ENCODE measurements at places on chromosomes 1 and 21. TPM values are rescaled to one million over a fixed set of nuclear protein-coding genes. Genes with fewer than 3 reads are reported as not detected.

Gene TMEM200B
- total RNA-seq: 32.1 TPM

Gene GBP6
- not detected for total RNA-seq

Gene DMRTB1
- not detected for total RNA-seq

Gene RYR2
- 0.44 TPM for total RNA-seq

Gene CLCN6
- total RNA-seq: 20.9 TPM

Gene TMEM52
- not detected for total RNA-seq

Gene COL16A1
- 24.0 TPM for total RNA-seq

Gene TMEM82
- total RNA-seq: not detected

Gene TRIM46
- total RNA-seq: 0.51 TPM

Gene BATF3
- 2.0 TPM for total RNA-seq

Gene PCBP3
- total RNA-seq: 5.3 TPM

Gene SELE
- 0.33 TPM for total RNA-seq

Gene IL23R
- not detected for total RNA-seq

Gene PLK3
- 9.6 TPM for total RNA-seq

Gene LRP8
- 1.4 TPM for total RNA-seq

Gene AGO4
- total RNA-seq: 18.1 TPM

Gene CACNA1S
- not detected for total RNA-seq

Gene DISP1
- 4.0 TPM for total RNA-seq

Gene TMOD4
- not detected for total RNA-seq

Gene ZBTB40
- 12.2 TPM for total RNA-seq

Gene SPRR5
- total RNA-seq: not detected

Gene SHISAL2A
- total RNA-seq: not detected

Gene ZSWIM5
- 1.3 TPM for total RNA-seq

Gene CD5L
- total RNA-seq: not detected

Gene PLEKHA6
- total RNA-seq: 2.0 TPM

Gene SLC16A4
- 1.9 TPM for total RNA-seq

Gene GJA4
- 9.9 TPM for total RNA-seq

Gene CLDN17
- total RNA-seq: not detected

Gene INAVA
- not detected for total RNA-seq

Gene CHIT1
- 1.1 TPM for total RNA-seq

Gene CADM3
- 2.8 TPM for total RNA-seq

Gene ABCA4
- 0.22 TPM for total RNA-seq

Gene MAP1LC3C
- 48.1 TPM for total RNA-seq

Gene IQGAP3
- 2.0 TPM for total RNA-seq

Gene RIMS3
- total RNA-seq: 2.6 TPM

Gene GBP1
- total RNA-seq: 20.5 TPM

Gene FCGR1A
- 24.3 TPM for total RNA-seq

Gene S100B
- total RNA-seq: 298 TPM

Gene FCRL6
- not detected for total RNA-seq

Gene LAMB3
- total RNA-seq: 20.9 TPM

All from subcutaneous adipose tissue (tissue), 4 donors.